ENCODE measurements at places on chromosomes 13 and 19.

GRCh38 chr19:8366961-8367326 is 3.0 kb downstream of the ANGPTL4 start:
- DNase-seq: no peak

DNA sequence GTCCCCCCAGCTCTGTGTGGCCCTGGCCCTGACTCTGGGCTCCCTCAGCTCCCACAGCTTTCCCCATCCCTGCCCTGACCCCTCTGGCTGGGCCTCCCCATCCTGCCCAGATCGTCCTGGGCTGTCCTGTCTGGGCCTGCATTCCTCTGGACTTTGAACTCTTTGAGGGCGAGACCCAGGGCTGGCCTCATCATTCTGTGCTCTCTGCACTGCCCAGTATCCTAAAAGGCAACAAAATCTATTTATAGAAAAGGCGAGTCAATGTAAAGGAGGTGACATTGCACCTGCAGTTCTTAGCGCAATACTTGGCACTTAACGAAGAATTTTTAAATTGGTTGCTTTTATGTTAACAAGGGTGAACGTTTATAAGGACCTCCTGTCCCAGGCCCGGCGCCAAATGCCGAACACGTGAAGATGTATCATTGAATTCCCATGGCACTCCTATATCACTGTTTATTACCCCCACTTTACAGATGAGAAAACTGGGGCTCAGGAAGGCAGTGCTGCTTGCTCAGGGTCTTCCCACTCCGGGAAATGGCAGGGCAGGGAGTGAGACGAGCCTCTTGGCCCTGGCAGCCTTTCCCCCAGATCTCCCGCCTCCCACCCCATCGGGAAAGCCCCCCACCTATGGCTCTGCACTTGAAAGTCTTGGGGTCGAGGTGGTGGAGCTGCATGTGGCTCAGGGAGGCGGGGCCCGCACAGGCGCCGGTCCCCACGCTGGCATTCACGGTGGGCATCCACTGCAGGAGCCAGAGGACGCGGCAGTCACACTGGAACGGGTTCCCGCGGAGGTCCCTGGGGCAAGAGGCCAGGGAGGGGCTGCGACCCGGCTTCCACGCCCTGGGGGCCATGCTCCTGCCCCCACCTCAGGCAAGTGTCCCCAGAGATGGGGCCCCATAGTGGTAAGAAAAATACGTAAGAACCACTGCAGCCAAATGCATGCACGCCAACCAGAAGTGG is 3.8 kb downstream of the LGI4 start:
- DNase-seq: no peak

DNA sequence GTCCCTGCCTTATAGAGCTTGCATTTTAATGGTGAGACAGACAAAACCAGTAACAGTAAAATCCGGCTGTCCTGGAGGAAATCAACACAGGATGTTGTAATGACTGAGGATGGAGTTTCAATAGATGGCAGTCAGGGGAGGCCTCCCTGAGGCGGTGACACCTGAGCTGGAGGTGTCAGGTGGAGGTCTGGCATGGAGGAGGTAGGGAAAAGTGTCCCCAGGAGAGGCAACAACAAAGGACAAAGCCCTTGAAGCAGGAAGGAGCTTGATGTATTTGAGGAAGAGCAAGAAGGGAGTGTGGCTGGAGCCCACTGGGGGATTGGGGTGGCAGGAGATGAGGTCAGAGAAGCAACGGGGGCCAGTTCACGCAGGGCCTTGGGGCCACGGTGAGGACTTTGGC is 7.8 kb downstream of the GRIN2D start:
- DNase-seq: no peak

- no peak for DNase-seq
Observed at GRCh38 chr19:33110137-33110910, 21.6 kb upstream of the WDR88 start.

- no peak for DNase-seq
Observed at GRCh38 chr19:31280287-31281006, 68.8 kb downstream of the TSHZ3 start.

- no peak for DNase-seq
Observed at GRCh38 chr19:49656456-49657109, 9.1 kb downstream of the IRF3 start.

- DNase-seq: no peak
Observed at GRCh38 chr13:46478651-46479050, 74.3 kb upstream of the LRCH1 start.

DNA sequence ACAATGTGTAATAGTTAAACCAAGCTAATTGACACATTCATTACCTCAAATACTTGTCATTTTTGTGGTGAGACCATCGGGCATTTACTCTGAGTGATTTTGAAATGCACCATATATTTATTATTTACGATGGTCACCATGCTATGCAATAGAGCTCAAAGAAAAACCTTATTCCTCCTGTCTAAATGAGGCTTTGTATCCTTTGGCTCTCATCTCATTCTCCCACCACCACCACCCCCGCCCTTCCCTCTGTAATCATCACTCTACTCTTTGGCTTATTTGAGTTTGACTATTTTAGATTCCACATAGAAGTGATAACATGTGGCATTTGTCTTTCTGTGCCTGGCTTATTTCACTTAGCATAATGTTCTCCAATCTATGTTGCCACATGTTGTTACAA is 124.9 kb downstream of the CYSLTR2 start:
- DNase-seq: no peak

- no peak for DNase-seq
Observed at GRCh38 chr13:34179481-34179880, 361.5 kb downstream of the RFC3 start.

- no peak for DNase-seq
Observed at GRCh38 chr19:18468517-18468916, 30.6 kb upstream of the ISYNA1 start.

Data from glomerular endothelial cell (primary cell).